Caki2 (cell line): ENCODE measurements at places on chromosomes 7 and 10. TPM values are rescaled to one million over a fixed set of nuclear protein-coding genes. Genes with fewer than 3 reads are reported as not detected.

DNA sequence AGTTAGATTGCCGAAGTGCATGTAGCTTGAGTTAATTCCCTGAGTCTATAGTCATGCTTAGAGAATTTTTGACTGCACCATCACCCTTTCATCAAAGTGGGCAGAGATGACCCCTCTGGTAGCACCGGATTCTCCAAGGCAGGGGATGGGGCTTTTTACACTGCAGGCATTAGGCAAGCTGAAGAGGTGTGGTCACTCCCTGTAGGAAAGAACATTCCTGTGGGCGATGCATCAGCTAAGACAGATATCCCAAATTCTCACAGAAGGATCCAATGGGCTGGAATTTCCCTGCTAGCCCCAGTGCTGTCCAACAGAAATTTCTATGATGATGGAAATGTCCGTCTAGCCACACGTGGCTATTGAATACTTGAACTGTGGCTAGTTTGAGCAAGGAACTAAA, 118.2 kb downstream of the ADAM12 start:
- peak; percentile 38 for DNase-seq

- DNase-seq, result peak; percentile 91
These were observed 428 bp upstream of the MCMBP start for GRCh38 chr10:119872860-119873681.

GRCh38 chr10:52488606-52489485, 174.8 kb downstream of the DKK1 start:
- DNase-seq, result peak; percentile 42

- no peak for DNase-seq
These were observed 102.6 kb upstream of the CSTF2T start for GRCh38 chr10:51802030-51802429.

- no peak for DNase-seq
These were observed 74.5 kb upstream of the EXOC6 start for GRCh38 chr10:92773776-92774175.

- no peak for DNase-seq
These were observed 38.4 kb upstream of the ZNF438 start for GRCh38 chr10:31070025-31070424.

DNA sequence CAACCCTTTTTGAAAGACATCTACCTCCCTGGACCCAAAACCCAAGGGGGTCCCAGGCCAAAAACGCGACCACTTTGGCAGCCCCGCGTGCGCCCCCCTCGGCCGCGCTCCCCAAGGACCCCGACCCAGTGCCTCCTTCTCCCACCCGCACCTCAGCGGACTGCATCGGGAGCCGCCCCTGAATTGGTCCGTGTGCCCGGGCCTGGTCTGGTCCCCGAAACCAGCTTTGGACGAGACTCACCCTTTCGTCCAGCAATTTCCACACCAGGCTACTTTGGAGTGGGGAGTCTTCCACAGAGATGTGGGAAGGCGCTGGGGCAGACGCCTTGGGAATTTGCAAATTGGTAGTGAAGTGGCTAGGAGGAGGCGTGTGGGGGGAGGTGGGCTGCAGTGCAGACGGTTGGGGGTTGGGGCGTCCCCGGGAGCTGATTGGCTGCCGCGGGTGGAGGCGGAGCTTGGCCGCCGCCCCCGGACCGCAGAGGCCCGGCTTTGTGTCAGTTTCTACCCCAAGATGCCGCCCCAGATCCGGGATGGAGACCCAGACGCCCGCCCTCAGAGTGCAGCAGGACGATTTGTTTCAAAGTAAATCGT, 16.9 kb downstream of the TCAF1 start:
- no peak for DNase-seq

GRCh38 chr7:46934198-46934825, 647.6 kb downstream of the TNS3 start:
- no peak for DNase-seq

DNA sequence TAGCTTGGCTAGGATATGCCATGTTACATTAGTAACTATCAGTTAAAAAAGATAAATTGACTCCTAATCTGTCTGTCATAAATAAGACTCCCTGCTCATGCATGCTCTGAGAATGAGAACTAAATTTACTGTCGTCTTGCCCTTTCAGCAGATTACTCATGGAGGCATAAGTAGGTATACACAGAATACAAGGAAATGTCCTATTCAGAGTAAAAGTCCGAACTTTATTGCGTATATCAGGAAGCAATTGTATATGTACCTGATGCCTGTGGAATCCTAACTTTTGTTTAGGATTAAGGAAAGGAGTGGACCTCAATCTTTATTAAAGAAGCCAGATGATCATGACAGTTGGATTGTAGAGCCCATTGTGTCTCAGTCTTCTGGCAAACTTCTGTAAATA, 118.6 kb downstream of the THSD7A start:
- DNase-seq, result no peak

- DNase-seq, result no peak
These were observed 39.6 kb downstream of the TET1 start for GRCh38 chr10:68599771-68600040.

- DNase-seq, result peak; percentile 84
These were observed at the start of gene VPS37D for GRCh38 chr7:73667344-73668102. Gene VPS37D (plus strand): TSS chr7:73667831. CDS start chr7:73667959, 128 bp downstream.

GRCh38 chr7:4246536-4246935, 435.6 kb upstream of the FOXK1 start:
- DNase-seq, result no peak

GRCh38 chr7:77427996-77428603, 12.0 kb upstream of the GSAP start:
- DNase-seq, result no peak

DNA sequence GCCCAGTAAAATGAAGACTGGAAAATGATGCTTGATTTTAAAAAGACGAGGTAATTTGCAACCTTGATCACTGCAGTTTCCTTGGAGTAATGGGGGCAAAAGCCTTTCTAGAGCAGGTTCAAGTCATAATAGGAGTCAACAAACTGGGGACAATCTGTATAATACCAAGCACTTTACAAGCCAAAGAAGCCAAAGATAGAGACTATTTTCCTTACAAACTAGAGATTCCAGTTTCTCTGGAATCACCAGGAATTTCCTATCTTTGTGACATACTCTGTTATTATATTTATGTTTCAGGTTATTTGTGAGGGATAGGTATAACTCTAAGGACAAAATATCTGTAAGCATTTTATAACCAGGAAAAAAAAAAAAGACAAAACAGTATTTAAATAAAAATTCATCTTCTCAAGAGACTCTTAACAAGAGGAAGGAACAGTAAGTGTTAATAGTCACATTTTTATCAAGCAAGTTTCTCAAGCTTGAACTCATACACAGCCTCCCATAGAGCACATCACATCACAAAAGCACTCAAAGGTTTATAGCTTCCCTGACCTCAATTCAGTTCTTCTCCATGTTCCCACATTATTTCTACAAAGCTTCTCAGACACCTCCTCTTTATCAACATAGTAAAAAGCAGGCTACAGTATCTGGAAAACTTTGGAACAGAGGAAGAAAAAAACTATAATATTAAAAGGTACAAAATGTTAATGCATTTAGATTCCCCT, 18.9 kb downstream of the JMJD1C start:
- no peak for DNase-seq

GRCh38 chr7:36048902-36049240, 104.2 kb upstream of the EEPD1 start:
- no peak for DNase-seq

DNA sequence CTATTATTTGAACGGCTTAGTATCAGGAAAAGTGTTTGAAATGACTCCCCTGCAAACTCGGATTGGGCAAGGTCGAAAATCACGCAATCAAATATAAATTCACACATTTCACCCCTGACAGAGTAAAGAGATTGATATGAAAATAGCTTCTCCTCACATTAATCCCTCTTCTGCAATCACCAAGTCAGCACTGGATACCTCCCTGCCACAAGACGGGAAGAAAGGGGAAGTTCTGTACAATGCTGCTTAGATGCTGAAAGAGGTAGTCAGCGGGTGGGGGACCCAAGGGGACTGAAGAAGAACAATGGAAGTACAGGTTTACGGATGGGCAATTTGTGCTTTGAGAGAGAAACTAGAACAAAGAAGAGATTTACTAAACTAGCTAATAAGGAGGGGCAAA, 72.0 kb upstream of the ANK3 start:
- no peak for DNase-seq

DNA sequence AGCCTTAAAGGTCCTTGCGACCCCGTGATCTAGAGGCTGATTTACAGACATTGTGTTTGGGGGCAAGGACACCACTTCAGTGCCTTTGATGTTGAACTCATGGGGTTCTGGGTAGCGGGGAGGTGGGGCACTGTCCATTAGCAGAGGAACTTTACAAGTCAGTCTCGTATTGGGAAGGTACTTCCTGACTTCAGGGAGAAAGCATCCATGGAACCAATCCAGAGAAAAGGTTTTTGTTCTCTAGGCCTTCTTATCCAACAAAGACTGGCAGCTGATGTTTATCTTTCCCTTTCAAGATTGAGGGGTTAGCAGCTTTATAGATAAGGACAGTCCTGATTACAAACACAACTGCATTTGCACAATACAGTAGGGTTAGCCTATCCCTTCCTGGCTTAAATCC, 2.8 kb downstream of the GTPBP10 start:
- no peak for DNase-seq

- DNase-seq, result peak; percentile 95
These were observed 117.4 kb downstream of the CABCOCO1 start for GRCh38 chr10:61779950-61780659.

GRCh38 chr7:38760226-38760625, 129.1 kb upstream of the AMPH start:
- no peak for DNase-seq

DNA sequence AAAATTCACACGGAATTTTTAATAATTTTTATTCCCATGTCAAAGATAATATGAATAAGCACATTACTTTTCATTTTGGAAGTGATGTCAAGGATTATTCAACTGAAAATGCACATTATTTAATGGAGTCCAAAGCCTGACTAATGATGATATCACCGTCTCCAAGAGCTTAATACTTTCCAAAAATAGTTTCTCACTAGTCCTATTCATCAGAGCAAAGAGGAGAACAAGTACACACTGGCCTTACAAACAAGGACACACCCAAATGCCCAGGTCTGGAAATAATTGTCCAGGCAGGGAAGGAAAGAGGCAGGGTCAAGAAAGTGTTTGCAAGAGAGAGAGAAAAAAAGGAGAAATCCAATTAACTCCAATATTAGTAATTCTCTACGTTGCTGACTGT, 216.8 kb upstream of the CCDC6 start:
- peak; percentile 89 for DNase-seq

GRCh38 chr7:155021699-155022145, 18.8 kb upstream of the PAXIP1 start:
- peak; percentile 18 for DNase-seq

- no peak for DNase-seq
These were observed 36.4 kb downstream of the GDI2 start for GRCh38 chr10:5776881-5777197.

DNA sequence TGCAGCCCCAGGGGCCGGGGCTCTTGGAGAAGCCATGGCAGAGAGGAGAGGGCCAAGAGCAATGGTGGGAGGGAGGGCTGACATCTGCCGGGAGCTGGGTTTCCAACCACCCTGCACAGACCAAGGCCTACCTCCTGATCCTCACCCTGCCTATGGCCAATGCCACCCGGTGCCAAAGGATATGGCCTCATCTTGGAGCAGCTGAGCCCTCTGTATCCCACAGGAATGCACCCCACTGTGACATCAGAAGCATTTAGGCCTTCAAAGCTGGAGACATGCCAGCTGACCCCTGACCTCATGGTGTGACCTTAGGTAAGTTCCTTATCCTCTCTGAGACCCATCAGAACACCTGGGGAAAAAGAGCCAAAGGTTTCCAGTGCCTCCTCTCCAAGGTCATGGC, 113.6 kb upstream of the ZMIZ1 start:
- no peak for DNase-seq

DNA sequence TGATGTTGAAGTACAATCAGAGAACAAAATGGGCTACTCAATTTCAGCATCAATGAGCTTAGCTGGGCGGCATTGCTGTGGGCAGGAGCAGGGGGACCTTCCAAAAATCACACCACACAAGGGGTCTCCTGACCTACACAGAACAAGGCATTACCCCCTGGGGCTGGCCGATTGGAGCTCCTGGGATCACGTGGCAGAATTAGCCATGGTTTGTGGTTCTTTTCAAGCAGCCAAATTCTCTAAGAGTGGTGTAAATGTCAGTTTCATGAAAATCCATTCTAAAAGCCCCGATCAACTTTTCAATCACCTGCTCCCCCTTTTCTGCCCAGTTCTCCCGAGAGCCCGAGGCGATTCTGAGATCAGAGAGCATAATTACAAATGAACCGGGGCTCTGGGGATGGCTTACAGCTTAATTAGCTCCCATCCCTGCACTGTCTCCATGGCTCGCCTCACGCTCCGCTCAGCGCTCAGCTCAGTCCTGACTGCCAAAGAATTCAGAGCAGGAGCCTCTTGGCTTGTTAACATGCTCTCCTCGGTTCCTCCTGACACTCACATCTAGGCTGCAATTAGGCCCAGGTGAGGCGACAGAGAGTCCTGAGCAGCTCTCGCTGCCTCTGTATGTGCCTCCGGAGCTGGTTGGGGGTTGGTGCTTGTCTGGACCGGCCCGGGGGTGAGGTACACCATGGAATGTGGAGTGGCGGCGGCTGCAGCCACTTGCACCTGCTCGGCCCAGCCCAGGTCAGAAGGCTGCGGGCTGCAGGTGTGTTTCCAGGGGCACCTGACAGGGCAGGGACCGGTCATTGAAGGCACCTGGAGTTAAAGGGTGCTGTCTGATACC, 111.8 kb downstream of the WDR11 start:
- DNase-seq, result no peak

GRCh38 chr10:71072131-71072822, 140.1 kb upstream of the UNC5B start:
- DNase-seq, result no peak

GRCh38 chr10:118339111-118339510, 3.0 kb downstream of the FAM204A start:
- DNase-seq, result no peak

HHEX gene
- 0.64 and 3.3 TPM in 2 replicates for total RNA-seq

SLC26A5 gene
- total RNA-seq, result not detected in 2 replicates

CRYGN gene
- total RNA-seq, result not detected in 2 replicates

IGF2BP3 gene
- total RNA-seq, result 68.3 and 72.6 TPM in 2 replicates

GPNMB gene
- 32.7 and 33.1 TPM in 2 replicates for total RNA-seq

CRTAC1 gene
- not detected in 2 replicates for total RNA-seq

OR13A1 gene
- not detected in 2 replicates for total RNA-seq

DRGX gene
- not detected in 2 replicates for total RNA-seq

HOXA1 gene
- total RNA-seq, result 0.38 and 3.9 TPM in 2 replicates

GPR26 gene
- total RNA-seq, result not detected in 2 replicates

FGL2 gene
- total RNA-seq, result not detected in 2 replicates

GIMAP8 gene
- not detected in 2 replicates for total RNA-seq

TBC1D12 gene
- 4.7 and 14.8 TPM in 2 replicates for total RNA-seq

CNTNAP2 gene
- total RNA-seq, result not detected in 2 replicates

TMEM213 gene
- total RNA-seq, result not detected in 2 replicates
